Kidney tubule cell (primary cell): ENCODE measurements at places on chromosomes 1 and 21.

- no peak for DNase-seq
Measured at GRCh38 chr1:209749205-209749604, 6.6 kb upstream of the TRAF3IP3 start.

- DNase-seq = no peak
Measured at GRCh38 chr21:45167796-45168222, 93.4 kb downstream of the ADARB1 start.

DNA sequence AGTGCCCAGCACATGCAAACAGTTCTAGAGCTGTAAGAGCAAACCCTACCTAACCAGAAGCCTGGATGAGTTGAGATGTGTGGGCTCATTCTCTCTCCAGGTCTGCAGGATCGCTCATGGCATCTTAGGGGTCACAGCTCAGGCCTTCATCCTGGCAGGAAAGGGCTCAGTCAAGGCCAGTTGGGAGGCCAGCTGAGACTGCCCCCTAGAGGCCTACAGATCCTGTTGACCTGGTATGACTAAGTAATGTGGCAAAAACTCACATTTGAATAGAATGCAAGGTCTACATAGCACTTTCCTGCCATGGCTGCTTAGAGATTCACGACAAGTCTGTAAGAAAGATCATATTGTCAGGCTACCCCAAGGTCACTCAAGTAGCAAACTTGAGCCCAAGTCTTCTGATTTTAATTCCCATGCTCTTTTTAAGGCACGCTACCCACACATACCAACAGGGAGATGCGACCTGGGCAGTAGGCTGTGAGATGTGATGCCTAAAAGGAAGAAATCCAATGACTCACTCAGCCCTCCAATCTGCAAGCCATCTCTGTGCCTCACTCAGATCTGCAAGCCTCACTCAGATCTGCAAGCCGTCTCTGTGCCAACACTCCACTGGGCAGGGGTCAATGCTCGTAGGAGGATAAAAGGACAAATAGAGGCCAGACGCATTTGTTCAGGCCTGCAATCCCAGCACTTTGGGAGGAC, 5.1 kb upstream of the CAPN8 start:
- peak; percentile 81 for DNase-seq

GRCh38 chr21:24375201-24375600, 1232.1 kb downstream of the MRPL39 start:
- no peak for DNase-seq

- DNase-seq = no peak
Measured at GRCh38 chr1:211497489-211498045, 5.6 kb upstream of the RD3 start.

- no peak for DNase-seq
Measured at GRCh38 chr1:213474054-213474453, 423.0 kb downstream of the RPS6KC1 start.

GRCh38 chr1:11188858-11189451, at the start of gene ANGPTL7:
TSS of gene ANGPTL7 (plus strand) at chr1:11189355. CDS start at chr1:11189580, 225 bp downstream.
- DNase-seq = no peak

DNA sequence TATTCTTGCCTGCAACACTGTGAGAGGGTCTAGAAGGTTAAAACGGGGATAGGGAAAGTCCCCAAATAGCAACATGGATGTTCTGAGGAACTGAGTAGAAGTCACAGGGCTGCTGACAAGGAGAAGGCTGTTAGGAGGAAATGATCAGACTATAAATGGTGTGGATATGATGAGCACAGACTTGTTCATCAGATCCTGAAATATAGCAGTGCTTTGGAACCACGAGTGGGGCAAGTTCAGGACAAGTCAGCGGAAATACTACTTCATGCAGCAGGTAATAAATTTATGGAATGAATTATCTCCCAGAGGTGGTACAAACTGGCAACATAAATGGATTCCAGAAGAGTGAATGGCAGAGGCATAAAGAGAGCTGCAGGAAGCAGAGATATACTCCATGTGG, 3.2 kb upstream of the KIAA0040 start:
- DNase-seq = peak; percentile 40

DNA sequence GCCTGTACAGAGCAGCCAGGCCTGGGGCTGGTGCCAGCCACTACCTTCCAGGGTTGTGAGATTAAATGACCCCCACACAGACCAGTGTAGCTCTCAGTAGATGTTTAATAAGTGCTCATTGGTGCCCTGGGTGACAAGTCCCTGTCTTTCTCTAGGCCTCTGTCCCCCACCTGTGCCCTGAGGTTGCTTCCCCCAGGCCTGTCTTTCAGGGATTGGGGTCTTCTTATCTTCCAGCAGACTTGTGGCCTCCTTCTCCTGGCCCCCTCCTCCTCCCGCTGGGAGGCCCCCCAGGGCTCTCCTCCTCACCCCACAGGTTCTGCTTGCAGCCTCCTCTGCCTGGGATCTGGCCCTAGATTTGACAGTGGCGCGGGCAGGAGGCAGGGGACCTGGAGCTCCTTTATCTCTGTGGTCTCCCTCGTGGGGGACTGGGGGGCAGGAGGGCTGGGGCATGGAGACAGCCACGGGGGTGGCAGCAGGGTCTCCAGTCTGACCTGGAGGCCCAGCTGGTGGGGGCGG, 40.3 kb downstream of the EPHA2 start:
- no peak for DNase-seq

DNA sequence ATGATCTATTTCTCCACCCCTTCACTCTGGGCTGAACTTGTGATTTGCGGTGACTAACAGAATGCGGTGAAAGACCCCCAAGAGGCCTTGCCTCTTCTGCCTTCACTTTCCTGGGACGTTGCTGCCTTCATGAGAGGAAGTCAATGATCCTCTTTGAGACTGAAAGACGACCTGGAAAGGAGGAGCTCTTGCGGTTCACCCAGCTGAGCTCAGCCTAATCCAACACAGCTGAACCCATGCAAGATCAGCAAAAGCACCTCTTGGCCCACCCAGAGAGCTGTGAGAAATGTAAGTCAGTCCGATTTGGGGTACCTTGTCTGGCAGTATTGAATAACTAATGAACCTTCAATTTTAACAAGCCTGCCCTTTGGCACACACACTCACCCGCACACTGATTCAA, 767.4 kb upstream of the TPTE start:
- no peak for DNase-seq

DNA sequence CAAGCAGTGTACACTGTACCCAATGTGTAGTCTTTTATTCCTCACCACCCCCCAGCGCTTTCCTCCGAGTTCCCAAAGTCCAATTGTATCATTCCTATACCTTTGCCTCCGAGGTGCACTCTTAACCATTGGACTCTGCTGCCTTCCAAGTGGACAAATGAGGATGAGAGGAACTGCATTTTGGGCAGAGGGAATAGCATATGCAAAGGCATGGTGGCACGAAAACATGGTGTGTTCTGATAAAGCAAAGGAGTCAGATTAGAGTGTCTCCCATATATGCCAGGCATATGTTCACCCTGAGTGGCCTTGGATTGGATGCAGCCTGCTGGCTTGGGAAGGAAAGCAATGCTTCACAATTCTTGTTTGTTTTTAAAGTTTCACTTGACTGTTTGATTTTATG, 25.5 kb downstream of the FGGY start:
- no peak for DNase-seq

DNA sequence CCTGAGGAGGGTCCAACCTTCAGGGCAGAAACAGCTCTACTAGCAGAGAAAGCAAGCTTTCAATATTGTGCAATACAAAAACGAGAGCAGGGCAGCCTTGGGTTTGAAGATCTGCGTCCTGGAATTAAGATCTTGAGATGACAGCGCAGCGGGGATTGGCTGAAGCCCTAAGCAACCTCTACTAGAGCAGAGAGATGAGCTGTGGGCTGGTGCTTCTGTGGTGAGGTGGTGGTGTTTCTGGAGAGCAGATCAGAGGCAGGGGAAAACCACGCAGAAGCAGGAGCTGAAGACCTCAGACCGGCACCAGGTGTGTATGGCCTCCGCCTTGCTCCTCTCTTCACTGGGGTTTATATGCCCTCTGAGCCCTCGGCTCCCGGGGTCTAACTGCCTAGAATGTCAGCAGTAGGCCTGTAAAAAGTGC, 12.5 kb downstream of the TRAF3IP3 start:
- DNase-seq = no peak

DNA sequence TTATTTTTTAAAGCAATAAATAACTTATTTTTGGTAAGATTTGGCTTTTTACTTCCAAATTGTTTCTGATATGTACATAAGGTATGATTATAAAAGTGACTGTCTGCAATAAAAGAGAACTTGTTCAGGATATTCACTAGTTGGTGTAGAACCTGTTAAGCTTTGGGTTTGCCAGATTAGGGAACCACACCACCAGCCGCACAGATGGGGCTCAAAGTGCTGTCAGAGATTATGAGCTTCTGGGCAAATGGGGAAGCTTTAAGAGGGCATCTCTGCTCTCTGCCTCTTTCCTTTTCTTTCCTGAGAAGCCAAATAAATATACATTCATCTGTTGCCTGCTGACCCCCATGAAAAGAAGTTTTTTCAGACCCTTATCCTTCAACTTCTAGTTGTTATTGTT, 25.4 kb downstream of the IVNS1ABP start:
- no peak for DNase-seq

- no peak for DNase-seq
Measured at GRCh38 chr1:186865857-186866256, 37.1 kb downstream of the PLA2G4A start.

DNA sequence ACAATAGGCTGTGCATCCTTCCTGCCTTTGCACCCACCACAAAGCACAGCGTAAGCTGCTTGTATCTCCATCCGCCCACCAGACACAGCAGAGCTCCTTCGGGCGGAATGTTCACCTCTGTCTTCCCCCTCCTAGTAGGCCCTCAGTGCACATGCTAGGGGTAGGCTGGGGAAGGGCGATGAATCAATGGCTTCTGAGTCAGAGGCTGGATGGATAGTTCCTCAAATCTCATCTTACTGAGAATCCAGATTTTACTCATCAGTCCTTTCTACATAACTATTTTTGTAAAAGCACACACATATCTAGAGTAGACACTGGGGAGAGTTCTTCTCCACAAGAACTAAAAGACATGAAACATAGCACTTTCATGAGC, 73.8 kb downstream of the BCAR3 start:
- DNase-seq = peak; percentile 42

GRCh38 chr1:224526771-224527170, 89.3 kb upstream of the CNIH3 start:
- DNase-seq = no peak

GRCh38 chr1:114457675-114458236, 53.2 kb downstream of the TRIM33 start:
- DNase-seq = no peak

- DNase-seq = no peak
Measured at GRCh38 chr1:35594005-35594760, 21.1 kb downstream of the TFAP2E start.

- peak; percentile 40 for DNase-seq
Measured at GRCh38 chr1:4654764-4655673, 610 bp downstream of the AJAP1 start.

DNA sequence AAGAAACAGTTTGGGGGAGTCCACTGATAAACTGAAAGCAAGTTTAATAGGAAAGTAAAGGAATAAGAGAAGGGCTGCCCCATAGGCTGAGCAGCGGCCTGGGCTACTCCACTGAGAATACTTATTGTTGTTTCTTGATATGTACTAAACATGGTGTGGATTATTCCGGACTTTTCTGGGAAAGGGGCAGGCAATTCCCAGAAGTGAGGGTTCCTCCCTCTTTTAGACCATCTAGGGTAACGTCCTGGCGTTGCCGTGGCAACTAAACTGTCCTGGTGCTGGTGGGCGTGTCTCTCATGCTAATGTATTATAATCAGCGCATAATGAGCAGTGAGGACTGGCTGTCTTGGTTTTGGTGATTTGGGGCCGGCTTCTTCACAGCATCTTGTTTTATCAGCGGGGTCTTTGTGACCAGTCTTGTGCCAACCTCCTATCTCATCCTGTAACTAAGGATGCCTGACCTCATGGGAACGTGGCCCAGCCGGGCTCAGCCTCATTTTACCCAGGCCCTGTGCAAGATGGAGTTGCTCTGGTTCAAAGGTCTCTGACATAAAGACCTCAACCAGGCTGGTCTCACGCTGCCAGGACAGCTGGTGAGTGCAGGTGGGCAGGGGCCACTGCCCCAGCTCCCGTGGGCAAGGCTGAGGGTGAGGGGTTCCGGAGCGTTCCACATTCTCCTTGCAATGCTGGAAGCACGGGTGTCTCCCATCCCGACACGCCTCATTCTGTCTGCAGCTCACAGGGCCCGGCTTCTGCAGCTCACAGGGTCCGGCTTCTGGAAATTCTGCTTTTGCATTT, 19.6 kb upstream of the C1orf159 start:
- DNase-seq = no peak

GRCh38 chr1:154265586-154265985, 6.8 kb upstream of the HAX1 start:
- DNase-seq = no peak

DNA sequence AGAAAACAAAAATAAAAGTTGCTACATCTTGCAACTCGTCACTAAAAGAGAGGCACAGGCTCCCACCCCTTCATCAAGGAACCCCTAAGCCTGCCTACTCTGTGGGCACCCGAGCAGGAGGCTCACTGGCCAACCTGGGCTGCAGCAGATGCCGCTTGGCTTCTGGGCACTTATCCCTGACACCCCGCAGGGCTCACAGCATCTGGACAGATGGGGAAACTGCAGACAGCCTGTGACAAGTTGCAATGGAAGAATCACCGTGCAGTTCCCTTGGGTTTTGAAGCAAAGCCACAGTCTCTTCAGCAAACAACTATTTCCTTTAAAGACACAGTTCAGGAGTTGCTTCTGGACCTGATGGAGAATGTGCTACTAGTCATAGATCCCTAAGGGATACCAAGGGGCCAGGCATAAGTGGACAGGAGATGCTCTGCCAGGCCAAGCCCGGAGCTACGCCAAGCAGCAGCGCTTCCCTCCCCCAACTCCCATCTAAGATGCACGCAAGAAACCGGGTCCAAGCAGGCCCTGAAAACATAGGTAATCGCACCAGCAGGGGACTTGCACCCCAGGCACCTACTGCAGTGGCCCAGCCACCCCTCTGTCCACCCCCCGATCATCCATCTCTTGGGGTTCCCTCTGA, 170.6 kb downstream of the NPHP4 start:
- no peak for DNase-seq

DNA sequence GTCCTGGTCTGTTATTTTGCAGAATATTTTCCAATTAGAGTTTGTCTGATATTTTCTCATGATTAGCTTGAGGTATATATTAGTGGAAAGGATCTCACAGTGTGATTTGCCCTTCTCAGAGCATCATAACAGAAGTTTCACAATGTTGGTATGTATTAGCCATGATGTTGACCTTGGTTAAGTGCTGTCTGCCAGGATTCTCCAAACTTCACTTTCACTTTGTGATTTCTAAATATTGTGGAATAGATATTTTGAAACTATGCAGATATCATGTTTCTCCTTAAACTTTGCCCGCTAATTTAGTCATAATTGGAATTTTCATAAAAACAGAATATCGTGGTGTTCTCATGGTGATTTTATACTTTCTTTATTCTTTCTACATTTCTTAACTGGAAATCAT, 98.0 kb upstream of the DEPDC1 start:
- DNase-seq = no peak

DNA sequence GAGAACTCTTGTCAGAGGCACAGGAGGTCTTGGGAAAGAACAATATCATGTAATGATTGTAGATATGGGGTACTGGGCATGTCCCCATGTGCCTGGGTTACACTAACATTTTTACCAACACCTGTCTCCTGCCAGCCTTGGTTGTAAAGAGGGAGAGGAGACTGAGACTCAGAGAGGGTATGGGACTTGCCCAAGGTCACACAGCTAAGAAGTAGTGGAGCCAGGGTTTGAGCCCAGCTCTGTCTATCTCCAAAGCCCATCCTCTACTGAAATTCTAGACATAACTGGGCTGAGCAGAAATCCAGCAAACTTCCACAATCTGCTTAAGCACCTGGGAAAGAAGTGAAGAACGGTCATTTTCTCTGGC, 2.6 kb upstream of the THEMIS2 start:
- DNase-seq = no peak
